Epithelial cell of prostate (primary cell): ENCODE measurements at places on chromosomes 13 and 19.
A peak's percentile ranks its signal among the peaks of the same experiment; 100 is the strongest.

GRCh38 chr13:90272356-90272755, 1075.1 kb upstream of the MIR17HG start:
- DNase-seq: peak; percentile 62

DNA sequence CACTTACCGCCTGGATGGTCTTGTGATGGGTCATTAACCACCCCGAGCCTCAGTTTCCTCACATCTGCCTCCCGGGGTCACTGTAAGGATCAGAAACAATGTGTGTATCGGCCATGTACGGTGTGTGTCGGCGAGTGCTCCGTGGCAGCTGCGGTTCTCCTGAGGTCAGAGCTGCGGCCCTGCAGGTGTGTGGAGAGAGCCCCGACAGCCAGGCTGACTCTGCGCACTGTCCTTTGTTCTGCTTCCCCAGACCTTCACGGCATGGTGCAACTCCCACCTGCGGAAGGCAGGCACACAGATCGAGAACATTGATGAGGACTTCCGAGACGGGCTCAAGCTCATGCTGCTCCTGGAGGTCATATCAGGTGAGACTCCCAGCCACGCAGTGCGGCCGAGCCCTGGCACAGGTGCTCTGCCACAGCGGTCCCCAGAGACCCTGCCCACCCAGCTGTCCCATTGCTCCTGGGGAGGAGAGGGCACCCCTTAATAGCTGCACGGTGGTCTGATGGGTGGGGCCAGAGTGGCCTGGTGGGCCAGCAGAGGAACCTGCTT, 43.8 kb downstream of the CAPN12 start:
- DNase-seq: no peak

DNA sequence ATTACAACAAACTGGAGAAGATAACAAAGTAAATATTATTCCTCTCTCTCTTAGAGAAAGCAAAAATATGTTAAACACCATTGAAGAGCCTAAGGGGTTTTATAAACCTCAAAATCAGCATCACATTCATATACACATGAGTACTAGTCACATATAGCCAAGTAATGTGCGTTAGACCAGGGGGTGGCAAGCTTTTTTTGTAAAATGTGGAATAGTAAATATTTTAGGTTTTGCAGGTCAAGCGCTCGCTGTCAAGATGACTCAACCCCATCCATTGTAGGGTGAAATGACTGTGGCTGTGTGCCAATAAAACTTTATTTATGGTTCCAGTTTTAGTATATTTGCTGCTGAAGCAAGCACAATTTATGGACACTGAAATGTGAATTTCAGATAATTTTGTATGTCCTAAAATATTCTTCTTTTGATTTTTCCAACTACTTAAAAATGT, 21.7 kb downstream of the RFX2 start:
- no peak for DNase-seq

DNA sequence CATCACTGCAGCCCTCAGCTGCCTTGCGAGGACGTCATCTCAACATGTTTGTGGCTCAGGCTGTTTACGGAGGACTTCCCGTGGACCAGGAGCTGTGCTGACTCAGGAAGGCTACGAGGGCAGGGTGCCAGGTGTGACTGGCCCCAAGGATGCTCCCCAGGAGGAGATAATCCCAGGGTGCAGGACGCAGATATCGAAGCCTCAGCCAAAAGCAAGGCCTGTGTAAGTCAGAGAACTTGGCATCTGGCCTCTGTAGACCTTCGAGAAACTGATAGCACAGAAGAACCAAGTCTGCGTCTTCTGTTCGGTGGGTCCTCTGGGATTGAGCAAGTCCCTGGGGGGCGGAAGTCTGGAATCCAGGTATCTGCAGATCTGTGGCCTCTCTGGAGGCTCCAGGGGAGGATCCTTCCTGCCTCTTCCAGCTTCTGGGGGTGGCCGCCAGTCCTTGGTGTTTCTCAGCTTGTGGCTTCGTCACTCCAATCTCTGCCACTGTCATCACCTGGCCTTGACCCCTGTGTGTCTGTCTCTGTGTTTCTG, 2.6 kb upstream of the DOHH start:
- no peak for DNase-seq

DNA sequence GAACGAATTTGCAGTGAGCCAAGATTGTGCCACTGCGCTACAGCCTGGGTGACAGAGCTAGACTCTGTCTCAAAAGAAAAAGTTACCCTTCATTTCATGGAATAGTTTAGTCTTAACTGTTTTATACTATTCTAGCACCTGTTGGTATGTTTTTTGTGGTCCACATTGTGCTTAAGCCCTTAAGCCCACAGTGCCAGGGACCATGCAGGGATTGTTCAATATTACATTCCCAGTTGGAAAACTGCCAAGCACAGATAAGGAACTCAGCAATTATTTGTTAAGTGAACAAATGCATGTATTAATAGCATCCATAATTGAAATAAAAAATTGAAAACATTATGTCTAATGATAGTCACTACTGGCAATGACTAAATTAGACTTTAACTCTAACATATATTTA, 193.5 kb downstream of the PCDH17 start:
- DNase-seq: no peak

GRCh38 chr13:113754691-113755090, 4.3 kb upstream of the TMEM255B start:
- DNase-seq: no peak

GRCh38 chr19:57559008-57559403, 657 bp downstream of the ZNF550 start:
- DNase-seq: no peak

GRCh38 chr19:38684078-38684861, 36.8 kb downstream of the ACTN4 start:
- DNase-seq: peak; percentile 93

DNA sequence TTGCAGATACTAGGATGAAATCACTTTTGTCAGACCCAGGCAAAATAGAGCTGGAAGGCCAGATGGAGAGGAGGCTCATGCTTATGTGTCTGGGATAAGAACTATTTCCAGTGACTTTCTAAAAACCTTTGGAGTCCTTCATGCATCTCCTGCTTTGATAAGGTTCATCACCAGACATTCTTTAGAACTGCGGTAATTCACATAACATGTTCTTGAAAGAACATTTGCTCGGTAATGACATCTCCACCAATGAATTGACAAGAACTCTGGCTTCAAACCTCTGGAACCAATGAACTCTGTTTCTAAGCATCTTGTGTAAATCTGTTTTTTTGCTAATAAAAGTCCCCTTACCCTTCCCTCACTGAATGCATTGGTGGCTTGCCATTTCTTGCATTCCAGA, 112.0 kb upstream of the KL start:
- no peak for DNase-seq

- DNase-seq: peak; percentile 68
Measured at GRCh38 chr19:39539518-39540332, at the start of gene EID2. EID2 (minus strand) TSS chr19:39540161; CDS start chr19:39540079, 82 bp downstream.

DNA sequence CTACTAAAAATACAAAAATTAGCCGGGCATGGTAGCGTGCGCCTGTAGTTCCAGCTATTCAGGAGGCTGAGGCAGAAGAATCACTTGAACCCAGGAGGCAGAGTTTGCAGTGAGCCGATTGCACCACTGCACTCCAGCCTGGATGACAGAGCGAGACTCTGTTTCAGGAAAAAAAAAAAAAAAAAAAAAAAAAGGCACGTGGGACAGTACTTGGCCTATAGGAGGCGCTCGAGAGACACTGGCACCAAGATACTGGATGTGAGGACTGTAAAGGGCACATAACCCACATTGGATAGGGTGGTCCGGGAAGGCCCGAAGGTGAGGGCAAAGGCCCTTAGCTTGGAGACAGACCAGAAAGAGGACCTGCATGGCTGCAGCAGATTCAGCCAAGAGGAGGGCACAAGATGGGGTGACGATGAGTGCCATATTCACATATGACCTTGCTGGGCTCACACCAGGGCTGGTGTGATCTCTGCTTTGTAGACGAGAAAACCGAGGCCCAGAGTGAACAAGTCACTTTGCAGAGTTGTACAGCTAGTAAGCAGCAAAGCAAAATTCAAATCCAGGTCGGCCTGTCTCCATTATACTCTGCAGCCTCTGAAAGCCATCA, 89.4 kb downstream of the DPF1 start:
- DNase-seq: no peak

DNA sequence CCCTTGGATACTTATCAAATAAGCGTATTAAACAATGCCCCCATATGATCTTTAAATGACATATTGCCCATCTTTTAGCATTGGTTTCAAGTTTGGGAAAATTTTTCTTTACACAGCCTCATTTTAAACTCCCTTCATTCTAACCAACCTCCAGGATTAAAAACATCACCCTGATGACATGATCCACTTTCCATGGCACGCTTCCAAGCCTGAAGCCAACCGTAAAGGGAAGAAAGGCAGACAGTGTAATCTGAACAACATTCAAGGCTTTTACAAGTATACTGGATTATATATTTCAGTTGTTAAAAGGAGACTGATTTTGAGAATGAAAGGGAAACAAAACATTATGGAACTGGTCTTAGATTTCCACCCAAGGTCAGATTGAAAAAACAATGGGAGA, 1721.9 kb downstream of the OLFM4 start:
- no peak for DNase-seq

DNA sequence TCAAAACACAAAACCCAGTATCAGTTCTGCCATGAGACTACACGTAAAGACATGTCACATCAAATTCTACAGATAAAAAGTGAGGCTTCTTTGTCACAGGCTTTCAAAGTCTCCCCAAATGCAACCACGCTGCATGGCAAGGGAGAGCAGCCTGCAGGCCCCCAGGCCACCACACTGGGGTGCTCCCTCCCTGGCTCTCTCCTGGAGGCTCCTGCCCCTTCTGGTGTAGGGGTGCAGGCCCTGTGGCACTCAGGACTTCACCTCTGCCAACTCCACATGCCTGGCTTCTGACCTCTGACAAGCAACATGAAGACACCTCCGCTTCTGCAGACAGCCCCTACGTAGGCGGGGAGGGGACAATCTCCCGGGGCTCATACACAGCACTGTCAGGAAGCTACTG, 14.3 kb downstream of the AKAP8 start:
- no peak for DNase-seq

DNA sequence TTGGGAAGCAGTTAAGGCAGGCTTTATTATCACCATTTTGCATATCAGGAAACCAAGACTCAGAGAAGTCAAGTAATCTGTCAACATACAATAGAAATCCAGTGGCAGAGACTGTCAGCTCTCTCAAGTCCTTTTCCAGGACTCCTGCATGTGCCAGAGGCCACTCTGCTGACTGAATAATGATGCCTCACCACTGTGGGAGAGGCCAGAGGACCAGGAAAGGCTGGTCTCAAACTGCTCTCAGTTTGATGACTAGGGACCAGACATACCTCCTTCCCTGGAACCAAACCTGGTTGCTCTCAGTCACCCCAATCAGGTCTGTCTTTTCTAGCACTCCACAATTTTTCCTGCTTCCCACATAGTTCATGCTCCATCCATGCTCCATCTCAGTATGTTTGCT, 8.0 kb downstream of the RNASEH2B start:
- DNase-seq: no peak

GRCh38 chr13:72113076-72113475, 246.1 kb upstream of the DACH1 start:
- DNase-seq: no peak

DNA sequence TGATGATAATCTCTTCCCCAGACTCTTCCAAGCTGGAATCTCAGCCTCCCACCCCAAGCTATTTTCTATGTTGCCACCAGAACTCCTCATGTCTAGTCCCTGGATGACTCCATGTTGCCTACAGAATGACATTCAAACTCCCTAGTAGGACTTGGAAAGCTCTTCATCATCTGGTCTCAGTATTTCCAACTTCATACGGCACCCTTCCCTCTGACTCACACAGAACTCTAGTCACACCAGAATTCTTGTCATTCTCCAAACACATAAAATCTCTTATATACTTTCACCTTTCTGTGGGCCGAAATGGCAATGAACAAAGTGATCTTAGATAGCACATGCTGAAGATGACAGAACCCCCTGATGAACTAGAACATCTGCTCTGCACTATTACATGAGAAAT, 86.2 kb downstream of the CAB39L start:
- DNase-seq: no peak

DNA sequence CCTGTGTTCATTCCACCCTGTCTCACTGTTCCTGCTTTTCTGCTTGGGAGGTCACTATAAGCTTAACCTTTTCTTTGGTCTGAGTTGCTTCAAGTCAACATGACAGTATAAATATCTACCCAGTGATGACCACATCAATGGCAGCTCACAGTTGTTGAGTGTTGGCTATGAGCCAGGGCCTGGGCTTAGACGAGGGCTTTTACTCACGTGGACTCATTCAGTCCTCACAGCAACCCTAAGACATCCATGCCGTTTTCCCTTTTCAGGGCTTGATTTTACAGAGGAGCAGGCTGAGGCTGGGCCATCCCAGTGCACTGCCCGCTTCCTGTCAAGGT, 10.2 kb upstream of the CCDC97 start:
- no peak for DNase-seq

DNA sequence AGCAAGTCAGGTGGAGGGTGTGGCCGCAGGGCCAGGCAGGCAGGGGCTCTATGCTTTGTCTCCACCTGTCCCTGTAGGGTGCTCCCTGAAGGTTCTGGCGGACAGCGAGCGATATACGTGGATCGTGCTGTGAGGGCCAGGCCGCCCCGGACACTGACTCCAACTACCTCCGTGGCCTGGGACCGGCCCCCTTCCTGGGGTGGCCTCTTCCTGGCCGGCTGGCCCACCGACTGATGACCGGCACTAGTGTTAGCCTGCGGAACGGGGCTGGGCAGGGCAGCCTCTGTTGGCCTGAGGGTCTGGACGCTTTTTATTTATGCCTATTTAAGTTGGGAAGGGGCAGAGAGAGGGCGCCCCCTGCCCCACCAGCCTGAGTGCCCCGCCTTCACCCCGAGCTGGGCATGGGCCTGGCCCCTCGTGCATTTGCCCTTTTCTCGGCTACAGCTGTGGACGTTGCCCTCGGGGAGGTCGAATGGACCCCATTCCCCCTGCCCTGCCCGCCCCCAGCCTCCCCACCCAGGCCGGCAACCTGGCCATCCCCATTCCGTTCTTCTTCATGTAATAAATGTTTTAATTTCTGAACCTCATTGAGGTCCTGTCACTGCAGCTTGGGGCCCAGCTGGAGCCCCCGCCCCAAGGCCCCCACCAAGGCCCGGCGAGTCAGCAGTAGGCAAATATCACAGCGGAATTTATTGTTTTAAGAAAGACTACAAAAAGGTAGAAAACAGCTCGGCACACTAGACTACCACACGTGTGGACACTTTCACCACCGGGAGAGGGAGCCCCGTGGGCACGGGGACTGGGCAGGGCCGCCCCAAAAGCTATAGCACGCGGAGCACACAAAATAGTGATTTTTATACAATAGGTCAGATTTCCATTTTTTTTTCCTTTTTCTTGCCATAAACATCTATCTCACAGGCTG, 8.8 kb downstream of the DCAF15 start:
- no peak for DNase-seq

GRCh38 chr13:102792396-102792795, 6.4 kb downstream of the POGLUT2 start:
- DNase-seq: no peak

DNA sequence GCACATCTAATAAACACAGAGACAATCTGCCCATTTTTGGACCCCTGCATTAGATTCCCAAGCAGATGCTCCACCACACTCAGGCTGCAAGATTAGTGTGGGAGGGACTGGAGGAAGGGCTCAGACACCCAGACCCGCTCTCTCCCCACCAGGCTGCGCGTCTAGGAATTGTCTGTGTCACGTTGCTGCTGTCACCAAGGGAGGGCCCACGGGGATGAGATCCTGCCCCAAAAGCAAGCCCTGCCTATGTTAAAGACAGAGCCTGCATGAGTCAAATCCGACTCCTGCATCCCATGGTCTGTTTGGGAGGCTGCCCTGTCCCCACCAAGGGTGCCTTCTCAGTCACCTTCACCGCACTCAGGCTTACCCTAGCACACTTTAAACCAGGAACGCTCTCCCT, 114.4 kb upstream of the ZNF507 start:
- no peak for DNase-seq
